ENCODE measurements at places on chromosomes 3 and 15.

- H3K4me1 ChIP-seq: no peaks in the 10 kb centered on the region
- DNase-seq: no peak
- no peak overlapping the region for H3K27ac ChIP-seq
- no peaks in the 10 kb centered on the region for H3K27me3 ChIP-seq
- no peak overlapping the region for H3K4me3 ChIP-seq
- H3K36me3 ChIP-seq: no peaks in the 10 kb centered on the region
Observed at GRCh38 chr3:144409319-144409718, 437.7 kb downstream of the DIPK2A start.

GRCh38 chr3:140501061-140501769 lies 176.6 kb upstream of the TRIM42 start:
- no peak overlapping the region for H3K27ac ChIP-seq
- no peaks in the 10 kb centered on the region for H3K36me3 ChIP-seq
- no peak overlapping the region for H3K4me3 ChIP-seq
- H3K4me1 ChIP-seq: no peaks in the 10 kb centered on the region

- H3K4me3 ChIP-seq: no peak overlapping the region
- no peak overlapping the region for H3K27ac ChIP-seq
- no peaks in the 10 kb centered on the region for H3K4me1 ChIP-seq
- DNase-seq: no peak
- H3K36me3 ChIP-seq: peaks cover 2% of the 10 kb centered on the region
Observed at GRCh38 chr3:115800489-115801075, 177.3 kb downstream of the GAP43 start.

DNA sequence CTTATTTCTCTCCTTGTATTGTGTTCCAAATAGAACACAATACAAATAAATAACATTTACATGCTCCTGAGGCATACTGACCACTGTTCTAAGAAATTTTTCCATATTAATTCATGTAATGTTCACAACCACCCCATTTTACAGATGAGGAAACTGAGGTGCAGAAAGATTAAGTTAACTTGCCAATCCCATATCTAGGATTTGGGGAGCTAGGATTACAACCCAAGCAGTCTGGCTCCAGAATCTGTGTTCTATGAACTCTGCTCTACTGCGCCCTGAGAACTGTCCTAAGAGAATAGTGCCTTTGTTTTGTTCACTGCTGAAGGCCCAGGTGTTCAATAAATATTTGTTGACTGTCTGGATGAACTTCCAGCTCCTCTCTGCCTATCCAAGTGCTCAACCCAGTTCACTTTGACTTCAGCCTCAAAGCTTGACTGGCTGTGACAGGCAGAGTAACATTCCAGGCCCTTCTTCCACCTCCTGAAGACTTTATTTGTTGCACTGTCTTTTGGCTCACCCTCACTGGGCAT lies 3.1 kb downstream of the NEK10 start:
- H3K4me3 ChIP-seq: no peak overlapping the region
- H3K27ac ChIP-seq: no peak overlapping the region
- H3K36me3 ChIP-seq: no peaks in the 10 kb centered on the region

GRCh38 chr3:172210355-172210754 lies 171.0 kb downstream of the FNDC3B start:
- H3K27me3 ChIP-seq: no peaks in the 10 kb centered on the region
- H3K27ac ChIP-seq: no peak overlapping the region
- H3K36me3 ChIP-seq: no peaks in the 10 kb centered on the region

- H3K36me3 ChIP-seq: no peaks in the 10 kb centered on the region
- peaks cover 9% of the 10 kb centered on the region for H3K4me1 ChIP-seq
- H3K27me3 ChIP-seq: no peaks in the 10 kb centered on the region
- no peak overlapping the region for H3K27ac ChIP-seq
- H3K4me3 ChIP-seq: peak overlapping the region; percentile 90
- DNase-seq: no peak
Observed at GRCh38 chr3:57999417-58000115, 8.7 kb upstream of the FLNB start.

DNA sequence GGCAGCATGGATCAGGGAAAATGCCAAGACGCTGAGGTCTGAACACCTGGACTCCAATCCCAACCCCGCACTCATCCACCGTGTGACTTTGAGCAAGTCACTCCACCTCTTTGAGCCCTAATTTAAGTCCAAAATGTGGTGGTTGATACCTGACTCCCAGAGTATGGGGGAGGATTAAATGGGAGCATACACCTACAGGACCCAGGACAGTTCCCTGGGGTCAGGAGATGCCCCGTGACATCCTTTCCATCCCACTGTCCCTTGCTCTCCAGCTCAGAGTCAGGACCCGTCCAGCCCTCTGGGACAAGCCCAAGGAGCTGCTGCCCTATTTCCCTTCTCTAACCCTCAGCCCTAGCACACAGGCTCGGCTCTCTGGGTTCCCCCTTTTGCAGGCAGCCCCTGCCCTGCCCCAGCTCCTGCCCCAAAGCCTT lies 276.4 kb downstream of the XXYLT1 start:
- H3K4me3 ChIP-seq: no peak overlapping the region
- no peak for DNase-seq
- H3K4me1 ChIP-seq: no peaks in the 10 kb centered on the region
- H3K36me3 ChIP-seq: peaks cover 2% of the 10 kb centered on the region
- H3K27ac ChIP-seq: no peak overlapping the region
- H3K27me3 ChIP-seq: peaks cover 25% of the 10 kb centered on the region

- DNase-seq: no peak
- H3K36me3 ChIP-seq: no peaks in the 10 kb centered on the region
Observed at GRCh38 chr15:80309769-80310384, 57.9 kb upstream of the CTXND1 start.

GRCh38 chr15:51234176-51234927 lies 104.0 kb downstream of the CYP19A1 start:
- H3K27me3 ChIP-seq: peaks cover 39% of the 10 kb centered on the region
- no peaks in the 10 kb centered on the region for H3K36me3 ChIP-seq
- H3K4me3 ChIP-seq: no peak overlapping the region
- no peak for DNase-seq
- H3K27ac ChIP-seq: no peak overlapping the region

DNA sequence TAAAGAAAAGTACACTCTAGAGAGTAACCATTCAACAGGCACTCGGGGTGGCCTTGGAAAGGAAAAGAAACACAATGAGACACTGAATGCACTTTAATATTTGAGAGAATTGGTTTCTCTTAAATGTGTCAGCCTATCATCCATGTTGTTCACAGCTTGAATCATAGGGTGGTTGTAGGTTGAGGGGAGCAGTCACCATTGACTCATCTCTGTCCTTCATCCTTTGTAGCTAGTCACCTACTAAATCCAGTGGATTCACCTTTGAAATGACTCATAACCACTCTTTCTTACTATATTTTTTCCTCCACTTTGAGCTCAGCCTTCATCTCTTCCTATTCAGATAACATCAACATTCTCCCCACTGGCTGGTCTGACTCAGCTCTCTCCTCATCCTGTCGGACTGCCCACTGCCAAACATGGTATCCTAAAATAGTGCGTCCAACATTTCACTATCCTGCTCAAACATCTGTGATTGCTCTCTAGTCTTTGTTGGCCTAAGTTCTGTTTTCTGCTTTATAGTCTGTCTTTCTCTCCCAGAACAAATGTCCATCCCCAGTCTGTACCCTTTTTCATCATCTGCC lies 182.7 kb upstream of the GADL1 start:
- no peak overlapping the region for H3K4me3 ChIP-seq
- no peaks in the 10 kb centered on the region for H3K27me3 ChIP-seq
- no peak for DNase-seq
- peaks cover 5% of the 10 kb centered on the region for H3K4me1 ChIP-seq
- H3K27ac ChIP-seq: no peak overlapping the region
- no peaks in the 10 kb centered on the region for H3K36me3 ChIP-seq

- no peaks in the 10 kb centered on the region for H3K36me3 ChIP-seq
- H3K4me3 ChIP-seq: no peak overlapping the region
- no peak overlapping the region for H3K27ac ChIP-seq
- peaks cover 15% of the 10 kb centered on the region for H3K27me3 ChIP-seq
- no peaks in the 10 kb centered on the region for H3K4me1 ChIP-seq
Observed at GRCh38 chr15:68656438-68656739, 77.6 kb downstream of the CORO2B start.
